ENCODE measurements at places on chromosomes 7 and 10. TPM values are rescaled to one million over a fixed set of nuclear protein-coding genes. Genes with fewer than 3 reads are reported as not detected.

Gene DYDC1
- polyA plus RNA-seq = not detected

Gene AFAP1L2
- 19.5 TPM for polyA plus RNA-seq

Gene BTBD16
- polyA plus RNA-seq = not detected

Gene RASSF4
- polyA plus RNA-seq = 9.7 TPM
